Cardiac ventricle fibroblast (primary cell): ENCODE measurements at places on chromosomes 6 and 20. TPM values are rescaled to one million over a fixed set of nuclear protein-coding genes. Genes with fewer than 3 reads are reported as not detected.

IL17A gene
- not detected in 2 replicates for total RNA-seq

SCP2D1 gene
- not detected in 2 replicates for total RNA-seq

CFAP61 gene
- total RNA-seq: not detected in 2 replicates

FRK gene
- total RNA-seq: 1.4 and 1.8 TPM in 2 replicates

PCK1 gene
- 0.15 TPM in 1 of 2 replicates, not detected in the other for total RNA-seq

CDH22 gene
- total RNA-seq: not detected in 2 replicates

MEI4 gene
- total RNA-seq: not detected in 2 replicates

TRERF1 gene
- total RNA-seq: 3.6 and 4.6 TPM in 2 replicates

NFATC2 gene
- total RNA-seq: 0.05 and 0.31 TPM in 2 replicates

SLA2 gene
- total RNA-seq: not detected in 2 replicates

CLPSL1 gene
- total RNA-seq: not detected in 2 replicates

NHSL1 gene
- 6.7 and 10.8 TPM in 2 replicates for total RNA-seq

C6orf141 gene
- 2.2 TPM in 1 of 2 replicates, not detected in the other for total RNA-seq

RAET1L gene
- total RNA-seq: not detected in 2 replicates

DEFB128 gene
- not detected in 2 replicates for total RNA-seq

HM13 gene
- 126 and 143 TPM in 2 replicates for total RNA-seq

C20orf96 gene
- total RNA-seq: 1.7 and 1.9 TPM in 2 replicates

NKX2-2 gene
- total RNA-seq: not detected in 2 replicates
